ENCODE measurements at places on chromosomes 4 and X.

- no peak for DNase-seq
These were observed 571.1 kb downstream of the PCDH7 start for GRCh38 chr4:31291238-31291637.

GRCh38 chr4:146436423-146437162, 85.1 kb downstream of the SLC10A7 start:
- no peak for DNase-seq

DNA sequence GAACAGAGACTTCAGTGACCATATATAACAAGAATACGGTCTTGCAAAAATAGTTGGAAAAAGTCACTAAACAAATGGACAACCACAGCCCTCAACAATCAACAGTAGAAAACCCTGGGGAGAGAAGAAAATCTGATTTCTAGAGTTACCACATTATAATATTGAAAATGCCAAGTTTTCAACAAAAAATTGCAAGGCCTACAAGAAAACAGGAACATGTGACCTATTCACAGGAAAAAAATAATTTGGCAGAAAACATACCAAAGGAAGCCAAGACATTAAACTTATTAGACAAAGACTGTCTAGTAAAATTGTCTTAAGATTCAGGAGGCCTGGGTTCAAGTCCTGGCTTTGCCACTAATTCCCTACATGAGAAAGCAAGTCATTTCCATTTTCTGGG, 64.7 kb downstream of the ARHGEF9 start:
- no peak for DNase-seq

DNA sequence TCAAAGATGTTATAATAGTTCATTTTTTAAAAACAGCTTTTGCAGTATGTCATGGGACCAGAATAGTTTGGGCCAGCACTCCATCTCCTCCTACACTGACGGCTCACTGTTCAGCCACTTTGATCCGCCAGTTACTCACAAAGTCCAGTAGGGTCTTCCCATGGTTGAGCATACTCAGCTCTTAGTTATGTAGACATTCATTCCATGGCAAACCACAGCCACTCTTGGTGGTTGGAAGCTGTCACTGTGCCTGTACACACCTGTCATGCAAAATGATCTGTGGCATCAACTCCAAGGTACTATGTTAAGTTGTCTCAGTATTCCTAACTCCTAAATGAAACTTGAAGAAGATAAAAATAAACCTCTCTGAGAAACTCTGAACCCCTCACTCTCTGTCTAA, 127.2 kb downstream of the NR3C2 start:
- DNase-seq: no peak

GRCh38 chr4:68954126-68954525, 2.5 kb upstream of the UGT2A3 start:
- DNase-seq: no peak

- DNase-seq: peak; percentile 41
These were observed 768 bp upstream of the CDKL5 start for GRCh38 chrX:18424482-18425198.

DNA sequence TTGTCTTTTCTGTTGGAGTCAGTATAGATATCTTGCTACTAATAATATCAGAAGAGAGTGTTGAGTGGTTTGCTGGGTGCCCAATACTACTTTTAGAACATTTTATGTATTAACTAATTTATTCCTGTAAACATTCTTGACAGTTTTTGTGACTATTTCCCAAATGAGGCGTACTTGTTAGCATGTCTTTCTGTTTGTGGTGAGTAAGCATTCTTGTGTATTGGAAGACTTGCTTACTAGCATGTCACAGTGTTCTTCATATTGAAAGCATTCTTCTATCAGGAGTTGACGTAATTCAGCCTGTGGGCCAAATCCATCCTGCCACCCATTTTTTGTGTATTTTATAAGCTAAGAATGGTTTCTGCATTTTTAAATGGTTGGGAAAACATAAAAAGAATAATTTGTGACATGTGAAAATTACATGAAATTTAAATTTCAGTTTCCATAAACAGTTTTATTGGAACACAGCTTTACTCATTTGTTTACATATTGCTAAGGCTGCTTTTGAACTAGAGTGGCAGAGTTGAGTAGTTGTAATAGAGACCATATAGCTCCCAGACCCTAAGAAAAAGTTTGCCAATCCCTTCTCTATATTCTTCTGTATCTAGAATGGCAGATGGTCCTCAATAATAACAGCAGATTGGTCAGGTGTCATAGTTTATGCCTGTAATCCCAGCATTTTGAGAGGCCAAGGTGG, 20.4 kb downstream of the REPS2 start:
- DNase-seq: no peak

DNA sequence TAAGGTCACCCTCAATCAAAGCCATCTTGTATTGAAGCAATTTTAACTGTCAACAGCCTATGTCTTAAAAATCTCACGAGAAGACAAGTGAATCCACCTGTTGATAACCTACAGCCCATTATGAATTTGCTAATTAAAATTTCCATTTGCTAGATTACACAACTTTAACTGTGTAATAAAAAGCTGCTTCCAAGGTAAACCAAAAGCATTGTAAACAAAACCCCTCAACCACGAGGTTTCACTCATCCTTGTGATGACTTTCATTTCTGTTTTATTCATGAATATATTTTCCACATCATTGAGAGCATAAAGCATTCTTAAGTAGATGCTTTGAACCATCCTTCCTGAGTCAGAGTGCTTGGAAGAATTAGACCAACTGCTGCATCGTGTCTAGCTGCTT, 217.5 kb upstream of the GYPA start:
- no peak for DNase-seq

- peak; percentile 66 for DNase-seq
These were observed at the start of gene SMAD1 for GRCh38 chr4:145481164-145481941. TSS of gene SMAD1 (plus strand) at chr4:145481853. CDS start at chr4:145514614, 32,761 bp downstream.

DNA sequence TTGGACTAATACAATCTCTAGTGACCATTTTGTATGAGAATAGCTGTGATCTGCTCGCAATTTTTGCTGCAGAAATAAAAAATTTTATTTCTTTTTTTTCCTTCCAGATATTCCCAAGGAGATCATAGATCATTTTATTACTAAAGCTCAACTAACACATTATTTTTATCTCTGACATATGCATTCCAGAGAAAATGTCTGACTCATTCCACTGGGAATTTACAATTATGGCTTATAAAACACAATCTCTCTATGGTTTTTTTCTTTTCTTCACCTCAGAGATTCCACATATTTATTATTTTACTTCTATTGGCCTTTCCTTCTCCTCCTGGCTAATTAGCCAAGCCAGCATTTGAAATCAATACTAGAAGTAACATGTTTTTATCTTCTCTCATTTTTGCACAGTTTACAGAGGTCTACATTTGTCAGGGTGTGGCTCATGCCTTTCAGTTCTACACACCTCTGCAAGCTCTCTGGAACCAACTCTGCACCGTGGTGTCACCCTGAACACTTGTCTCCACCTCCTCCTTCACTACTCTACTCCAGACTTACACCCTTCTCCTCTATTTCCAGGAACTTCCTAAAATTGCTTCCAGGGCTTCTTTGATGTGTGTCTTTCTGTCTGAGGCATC, 59.8 kb upstream of the GPM6A start:
- no peak for DNase-seq

- peak; percentile 38 for DNase-seq
These were observed 637 bp downstream of the MAMLD1 start for GRCh38 chrX:150363561-150364346.

- DNase-seq: no peak
These were observed 89.8 kb upstream of the ACSL4 start for GRCh38 chrX:109822861-109823260.

- DNase-seq: no peak
These were observed 618.0 kb downstream of the CCSER1 start for GRCh38 chr4:90745176-90745575.

DNA sequence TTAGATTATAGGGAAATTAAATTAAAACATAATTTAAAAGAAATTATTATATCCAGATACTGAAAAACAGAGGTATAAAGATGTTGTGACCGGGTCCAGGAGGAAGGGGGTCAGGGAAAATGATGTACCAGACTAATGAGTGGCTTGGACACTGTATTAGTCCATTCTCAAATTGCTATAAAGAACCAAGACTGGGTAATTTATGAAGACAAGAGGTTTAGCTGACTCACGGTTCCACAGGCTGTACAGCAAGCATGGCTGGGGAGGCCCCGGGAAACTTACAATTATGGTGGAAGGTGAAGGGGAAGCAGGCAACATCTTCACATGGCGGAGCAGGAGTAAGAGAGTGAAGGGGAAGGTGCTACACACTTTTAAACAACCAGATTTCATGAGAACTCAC, 3.4 kb upstream of the FAM9B start:
- DNase-seq: no peak

GRCh38 chr4:162659716-162660115, 495.9 kb upstream of the FSTL5 start:
- DNase-seq: no peak

- no peak for DNase-seq
These were observed 12.6 kb downstream of the DOCK11 start for GRCh38 chrX:118508221-118508620.

GRCh38 chrX:11321986-11322385, 28.8 kb downstream of the AMELX start:
- no peak for DNase-seq

GRCh38 chr4:112038861-112039260, 106.4 kb upstream of the FAM241A start:
- DNase-seq: no peak

- no peak for DNase-seq
These were observed 14.1 kb downstream of the COX18 start for GRCh38 chr4:73055241-73055897.

DNA sequence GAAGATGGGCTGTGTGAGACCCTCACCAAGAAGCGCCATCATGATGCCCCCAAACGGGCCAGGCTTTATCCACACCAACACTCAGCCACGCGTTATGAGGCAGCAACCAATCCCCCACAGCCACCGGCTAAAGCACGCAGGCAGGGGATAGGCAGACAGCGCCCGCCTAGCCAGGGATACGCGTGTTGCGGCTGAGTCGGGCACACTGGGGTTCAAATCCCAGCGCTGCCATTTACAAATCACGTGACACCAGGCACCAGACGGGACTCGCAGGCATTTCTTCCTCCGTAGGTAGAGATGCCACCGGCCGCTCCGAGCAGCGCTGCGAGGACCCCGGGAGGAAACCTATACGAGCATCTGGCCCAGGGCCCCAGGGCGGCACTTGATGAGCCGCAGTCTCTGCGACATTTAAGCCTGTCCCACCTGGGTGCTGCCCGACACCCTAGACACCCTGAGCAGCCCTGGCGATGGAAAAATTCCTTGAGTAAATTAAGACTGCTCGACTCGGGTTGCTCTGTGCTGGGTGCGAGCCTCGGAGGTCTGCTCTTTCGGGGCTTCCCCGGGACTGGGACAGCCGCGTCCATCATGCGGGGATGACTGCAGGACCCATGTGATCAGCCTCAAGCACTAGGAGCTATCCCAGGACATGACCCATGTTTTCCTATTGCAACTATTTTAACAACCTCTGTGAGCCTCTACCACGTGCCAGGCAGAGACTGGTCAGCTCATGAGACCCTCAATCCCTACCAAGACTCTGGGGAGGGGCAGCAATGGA, 6.3 kb downstream of the ABLIM2 start:
- no peak for DNase-seq

DNA sequence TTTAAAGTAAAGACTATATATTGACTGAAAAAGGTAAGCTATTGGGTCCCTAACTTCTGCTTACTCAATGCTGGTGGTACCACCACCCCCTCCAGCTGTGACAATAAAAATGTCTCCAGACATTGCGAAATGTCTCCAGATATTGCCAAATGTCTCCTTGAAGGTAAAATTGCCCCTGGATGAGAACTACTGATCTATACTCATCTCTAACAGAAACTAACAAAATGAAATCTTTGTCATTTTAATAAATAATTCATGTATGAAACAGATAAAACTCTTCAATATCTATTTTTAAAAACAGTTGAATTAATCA, 20.1 kb downstream of the CLTRN start:
- no peak for DNase-seq

- no peak for DNase-seq
These were observed 251.8 kb upstream of the GALNTL6 start for GRCh38 chr4:171561419-171561818.

DNA sequence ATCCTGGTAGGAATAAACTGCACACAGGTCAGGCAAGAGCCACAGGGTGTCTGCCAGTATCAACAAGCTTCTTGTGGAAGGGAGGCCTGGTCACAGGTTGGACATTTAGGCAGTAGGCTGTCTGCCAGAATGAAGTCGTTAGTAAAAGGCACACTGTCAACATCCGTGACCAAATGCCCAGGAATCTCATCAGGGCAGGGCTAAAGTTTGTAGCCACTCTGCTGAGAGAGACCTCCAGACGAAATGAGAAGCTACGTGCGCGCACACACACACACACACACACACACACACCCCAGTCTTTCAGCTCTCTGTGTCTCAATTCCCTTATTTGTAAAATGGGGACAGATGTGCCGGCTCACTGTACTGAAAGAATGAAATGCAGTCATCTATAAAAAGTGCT, 408.7 kb upstream of the ZFP42 start:
- DNase-seq: no peak

GRCh38 chr4:1514612-1515011, 108.4 kb upstream of the NKX1-1 start:
- DNase-seq: no peak

DNA sequence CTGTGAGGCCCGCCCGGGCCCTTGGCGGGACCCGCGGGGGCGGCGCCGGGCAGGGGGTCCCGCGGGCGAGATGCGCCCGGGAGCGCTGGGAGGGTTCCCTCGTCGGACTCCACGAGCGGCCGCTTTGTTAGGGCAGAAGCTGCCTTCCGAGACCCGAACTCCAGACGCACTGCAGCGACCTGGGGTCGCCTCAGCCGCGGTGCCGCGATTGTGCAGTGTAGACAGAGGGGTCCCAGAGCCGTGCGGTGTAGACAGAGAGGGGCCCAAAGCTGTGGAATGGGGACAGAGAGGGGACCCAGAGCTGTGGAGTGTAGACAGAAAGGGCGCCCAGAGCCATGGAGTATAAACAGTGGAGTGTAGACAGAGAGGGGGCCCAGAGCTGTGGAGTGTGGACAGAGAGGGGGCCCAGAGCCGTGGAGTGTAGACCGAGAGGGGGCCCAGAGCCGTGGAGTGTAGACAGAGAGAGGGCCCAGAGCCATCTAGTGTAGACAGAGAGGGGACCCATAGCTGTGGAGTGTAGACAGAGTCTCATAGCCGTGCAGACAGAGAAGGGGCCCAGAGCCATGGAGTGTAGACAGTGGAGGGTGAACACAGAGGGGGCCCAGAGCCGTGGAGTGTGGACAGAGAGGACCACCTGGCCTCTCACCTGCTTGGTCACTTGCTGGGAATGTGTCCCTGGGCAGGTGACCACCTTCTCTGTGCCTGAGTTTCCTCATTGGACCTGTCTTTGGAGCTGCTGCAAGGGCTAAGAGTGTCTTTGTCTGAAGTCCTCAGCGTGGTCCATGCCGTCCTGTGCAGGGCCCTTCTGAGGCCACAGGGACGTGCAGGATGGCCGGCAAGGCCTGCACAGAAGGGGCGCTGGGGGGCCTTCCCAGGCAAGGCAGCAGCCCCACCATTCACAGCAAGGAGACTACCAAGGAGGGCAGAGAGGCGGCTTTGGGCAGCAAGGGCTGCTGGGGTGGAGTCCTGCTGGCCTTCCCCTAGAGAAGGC, 875 bp downstream of the RGS12 start:
- DNase-seq: peak; percentile 43

- no peak for DNase-seq
These were observed 139.9 kb downstream of the NDST3 start for GRCh38 chr4:118173956-118174725.

GRCh38 chr4:9903317-9903716, 118.0 kb downstream of the SLC2A9 start:
- DNase-seq: no peak

- DNase-seq: no peak
These were observed 518.8 kb upstream of the FTHL17 start for GRCh38 chrX:31590581-31591114.

- DNase-seq: no peak
These were observed 31.1 kb downstream of the ART3 start for GRCh38 chr4:76105652-76106051.

Measured in activated T-cell treated with anti-CD3 and anti-CD28 coated beads, Interleukin-2, amount 50 U/mL, for 48 hours (primary cell).